ENCODE measurements at places on chromosomes 2 and 18.
A peak's percentile ranks its signal among the peaks of the same experiment; 100 is the strongest.

GRCh38 chr2:230972046-230972445, 23.9 kb upstream of the SPATA3 start:
- DNase-seq: no peak

DNA sequence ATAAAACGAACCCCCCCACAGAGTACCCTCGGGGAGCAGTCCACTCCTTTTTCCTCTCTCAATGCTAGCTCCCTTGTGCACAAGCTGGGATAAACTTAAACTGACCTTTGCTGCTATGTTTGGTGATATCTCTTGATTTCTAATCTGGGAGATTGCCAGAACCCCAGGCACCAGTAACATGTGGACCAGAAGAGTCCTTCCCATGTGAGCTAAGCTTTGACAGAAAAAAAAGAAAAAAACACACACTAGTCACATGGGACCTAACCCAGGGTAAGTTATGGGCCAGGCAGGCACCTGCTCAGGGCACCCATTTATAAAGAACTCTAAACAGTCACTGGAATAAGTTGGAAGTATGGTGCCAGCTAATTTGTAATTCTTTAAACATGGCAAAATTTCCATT, 242.6 kb downstream of the EN1 start:
- DNase-seq: no peak

DNA sequence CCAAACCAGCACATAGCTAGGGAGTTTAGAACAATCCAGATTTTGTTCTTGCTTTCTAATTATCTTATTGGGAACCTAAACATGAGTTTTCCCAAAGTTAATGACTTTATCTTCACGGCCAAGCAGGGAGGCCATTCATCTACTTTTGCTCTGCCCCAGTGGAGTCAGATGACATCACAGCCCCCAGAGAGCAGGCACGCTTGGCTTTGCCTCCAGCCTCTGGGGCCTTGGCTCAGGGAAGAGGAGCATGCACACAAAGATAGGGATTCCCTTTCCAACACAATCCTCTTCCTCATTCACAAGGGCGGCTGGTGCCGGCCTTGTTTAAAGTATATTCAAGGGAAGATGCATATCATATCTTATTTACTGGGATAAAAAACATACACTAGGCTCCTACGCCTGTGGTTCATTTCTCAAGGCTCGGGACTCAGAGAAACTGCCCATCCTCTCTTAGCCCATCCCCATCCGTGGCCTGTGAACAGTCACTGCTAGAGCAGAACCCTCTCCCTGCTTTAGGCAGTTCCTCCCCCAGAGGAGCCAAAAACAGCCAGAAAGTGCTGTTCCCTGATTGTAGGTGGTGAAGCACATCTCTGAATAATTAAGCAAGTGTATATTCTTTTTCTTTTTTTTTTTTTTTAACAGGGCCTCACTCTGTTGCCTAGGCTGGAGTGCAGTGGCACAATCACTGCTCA, 21.2 kb downstream of the TGFA start:
- no peak for DNase-seq

- DNase-seq: no peak
Measured at GRCh38 chr2:72931280-72931910, 14.1 kb downstream of the EMX1 start.

DNA sequence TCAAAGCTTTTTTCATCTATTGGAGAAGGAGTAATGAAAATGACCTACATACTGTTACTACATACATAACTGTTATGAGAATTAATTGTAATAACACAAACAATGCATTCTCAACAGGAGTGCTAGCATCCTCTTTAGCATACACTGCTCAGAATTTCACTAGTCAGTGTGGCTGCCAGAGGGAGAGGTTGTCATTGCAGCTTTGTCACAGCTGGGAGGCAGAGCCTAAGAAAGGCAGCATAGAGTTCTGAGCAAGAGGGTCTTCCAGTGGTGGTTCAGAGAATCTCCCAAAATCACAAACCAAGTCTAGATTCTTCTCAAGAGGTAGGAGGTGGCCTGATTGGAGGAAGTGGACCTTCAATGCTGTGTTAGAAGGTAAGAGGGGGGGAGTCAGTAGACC, 286.7 kb upstream of the CYRIA start:
- no peak for DNase-seq

GRCh38 chr2:69007603-69008002, 5.4 kb upstream of the ANTXR1 start:
- no peak for DNase-seq

DNA sequence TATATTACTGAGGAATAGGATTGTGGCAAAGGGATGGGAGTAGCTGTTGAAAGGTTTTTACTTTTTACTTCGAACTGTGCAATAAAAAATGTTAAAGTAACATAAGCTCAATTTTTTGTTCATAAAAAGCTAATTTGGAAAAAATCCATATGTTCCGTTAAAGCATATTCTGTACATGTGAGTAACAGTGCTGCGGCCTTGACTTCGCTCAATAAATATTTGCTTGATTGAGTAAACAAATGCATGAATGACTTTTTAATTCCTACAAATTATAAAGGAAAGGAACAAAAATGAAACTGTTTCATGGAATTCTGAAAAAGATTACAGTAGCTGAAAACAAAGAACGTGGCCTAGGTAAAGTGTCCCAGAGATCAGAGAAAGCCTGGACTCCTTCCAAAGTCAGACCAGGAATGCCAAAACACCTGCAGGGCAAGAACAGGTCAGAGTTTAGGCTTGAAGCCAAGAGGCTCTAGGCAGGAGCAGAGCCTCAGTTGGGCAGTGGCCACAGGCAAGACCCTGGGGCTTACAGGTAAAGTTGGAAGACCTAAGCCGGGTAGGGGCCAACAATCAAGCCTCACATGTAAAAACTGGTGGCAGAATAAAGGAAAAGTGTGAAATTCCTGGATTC, 44.3 kb upstream of the FIGN start:
- no peak for DNase-seq

GRCh38 chr18:37332628-37333420, 232.8 kb downstream of the CELF4 start:
- no peak for DNase-seq

GRCh38 chr2:177625744-177626650, 233.4 kb downstream of the AGPS start:
- no peak for DNase-seq

DNA sequence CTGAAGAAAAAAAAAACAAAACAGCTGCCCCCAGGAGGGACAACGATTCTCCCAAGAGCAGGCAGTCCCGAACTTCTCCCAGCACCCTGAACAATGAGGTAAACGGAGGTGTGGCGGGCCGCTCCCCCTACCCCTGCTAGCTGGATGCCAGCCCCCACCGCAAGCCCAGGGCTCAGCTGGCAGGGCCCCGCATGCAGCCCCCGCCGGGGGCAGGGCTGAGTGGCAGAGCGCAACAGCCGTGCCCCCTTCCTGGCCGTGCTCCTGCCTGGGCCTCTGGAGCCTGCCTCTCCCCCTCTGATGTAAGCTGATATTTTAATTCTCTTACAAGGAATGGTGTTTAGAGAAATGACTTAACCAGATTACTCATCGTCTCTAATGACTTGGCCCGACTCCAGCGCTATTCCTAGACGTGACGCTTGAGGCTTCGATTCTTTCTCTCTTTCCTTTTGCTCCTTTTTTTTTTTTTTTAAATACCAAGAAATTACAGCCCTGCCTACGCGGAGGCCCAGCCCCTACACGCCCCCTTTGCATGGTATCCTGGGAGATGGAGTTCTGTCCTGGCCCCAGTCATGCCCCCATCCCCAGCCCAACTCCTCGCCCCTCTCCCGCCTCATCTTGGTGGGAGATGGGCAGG, 4.6 kb upstream of the ARID5A start:
- DNase-seq: peak; percentile 99

- DNase-seq: peak; percentile 14
Measured at GRCh38 chr2:67733517-67733916, 329.3 kb downstream of the C1D start.

DNA sequence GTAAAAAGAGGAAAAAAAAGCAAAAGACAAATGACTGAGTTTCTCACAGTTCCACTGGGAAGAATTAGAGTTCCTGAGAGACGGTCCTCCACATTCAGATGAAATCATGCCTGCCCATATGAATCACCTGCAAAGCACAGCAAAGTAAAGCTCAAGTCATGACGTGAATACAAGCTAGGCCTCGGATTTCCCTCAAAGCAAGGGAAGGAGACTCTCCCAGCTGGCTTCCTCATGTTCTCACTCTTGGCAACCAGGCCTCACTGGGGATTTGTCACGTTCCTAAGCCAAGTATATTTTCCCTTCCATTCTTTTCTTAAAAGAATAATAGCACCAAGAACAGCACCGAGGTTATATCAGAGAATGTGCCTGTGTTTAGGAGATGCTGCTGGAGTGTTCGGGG, 47.0 kb downstream of the CYP27C1 start:
- peak; percentile 75 for DNase-seq

DNA sequence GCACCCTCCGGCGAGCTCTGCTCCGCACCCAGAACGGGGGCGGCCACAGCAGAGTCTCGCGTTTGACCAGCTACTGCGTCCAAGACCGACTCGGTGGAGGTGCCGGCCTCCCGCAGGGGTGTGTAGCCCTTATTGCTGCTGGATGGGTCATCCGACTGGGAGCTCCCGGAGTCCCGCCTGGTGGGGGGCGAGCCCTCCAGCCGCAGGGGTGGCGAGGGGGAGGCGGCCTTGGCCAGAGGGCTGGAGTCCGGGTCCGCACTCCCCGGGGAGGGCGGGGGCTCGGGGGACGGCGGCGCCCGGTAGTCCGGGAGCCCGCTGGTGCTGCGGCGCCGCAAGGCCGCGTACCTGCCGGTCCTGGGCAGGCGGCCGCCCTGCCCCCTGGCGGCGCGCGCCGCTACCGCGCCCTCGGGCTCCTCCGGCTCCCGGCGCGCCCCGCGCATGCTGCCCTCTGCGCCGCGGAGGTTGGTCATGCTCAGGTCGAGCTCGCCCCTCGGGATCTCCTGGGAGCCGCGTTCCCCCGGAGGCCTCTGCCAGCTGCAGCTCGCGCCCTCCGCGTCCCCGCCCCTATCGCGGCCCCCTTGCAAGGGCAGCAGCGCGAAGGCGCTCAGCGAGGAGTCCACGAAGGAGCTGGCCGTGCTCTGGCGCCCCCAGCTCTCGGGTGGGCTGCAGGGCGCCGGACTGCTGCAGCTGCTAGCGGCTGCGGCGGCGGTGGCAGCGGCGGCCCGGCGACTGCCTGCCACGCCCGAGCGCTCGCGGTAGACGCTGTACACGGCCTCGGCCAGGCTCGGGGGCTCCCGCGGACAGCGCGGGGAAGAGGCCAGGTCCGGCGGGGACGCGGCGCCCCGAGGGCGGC, 4.8 kb downstream of the TMEM200C start:
- DNase-seq: no peak

DNA sequence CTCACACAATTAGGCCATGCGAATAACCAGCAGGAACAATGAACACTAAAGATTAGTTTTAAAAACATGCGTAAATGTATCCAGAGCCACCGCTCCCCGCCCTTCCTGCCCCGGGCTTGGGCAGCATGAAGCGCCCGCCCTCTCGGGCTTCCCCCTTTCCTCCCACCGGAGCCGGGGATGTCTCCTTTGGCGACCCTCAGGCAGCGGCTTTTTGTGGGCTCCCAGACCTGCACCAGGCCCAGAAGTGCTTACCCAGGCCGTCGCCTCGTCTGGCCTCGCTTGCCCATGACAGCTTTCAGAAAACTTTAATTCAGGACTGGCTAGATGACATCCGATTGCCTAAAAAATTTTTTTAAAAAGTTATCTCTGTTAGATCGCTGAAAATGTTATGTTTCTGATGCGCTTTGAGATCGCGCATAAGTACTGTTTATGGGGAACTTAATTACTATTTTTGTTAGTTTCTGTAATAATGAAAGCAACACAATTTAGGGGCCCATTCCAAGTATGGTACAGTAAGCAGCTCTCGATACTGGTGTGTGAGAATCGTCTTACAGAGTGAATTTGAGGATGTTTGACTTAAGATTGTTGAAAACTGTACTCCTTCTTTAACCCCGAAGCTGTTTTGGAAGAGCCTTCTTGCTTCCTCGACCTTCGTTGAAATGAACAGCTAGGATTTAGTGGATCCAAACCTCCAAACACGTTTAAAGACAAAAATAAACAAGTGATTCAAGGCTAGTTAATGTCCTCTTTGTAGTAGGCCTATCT, 1.1 kb downstream of the MAP3K20 start:
- no peak for DNase-seq

DNA sequence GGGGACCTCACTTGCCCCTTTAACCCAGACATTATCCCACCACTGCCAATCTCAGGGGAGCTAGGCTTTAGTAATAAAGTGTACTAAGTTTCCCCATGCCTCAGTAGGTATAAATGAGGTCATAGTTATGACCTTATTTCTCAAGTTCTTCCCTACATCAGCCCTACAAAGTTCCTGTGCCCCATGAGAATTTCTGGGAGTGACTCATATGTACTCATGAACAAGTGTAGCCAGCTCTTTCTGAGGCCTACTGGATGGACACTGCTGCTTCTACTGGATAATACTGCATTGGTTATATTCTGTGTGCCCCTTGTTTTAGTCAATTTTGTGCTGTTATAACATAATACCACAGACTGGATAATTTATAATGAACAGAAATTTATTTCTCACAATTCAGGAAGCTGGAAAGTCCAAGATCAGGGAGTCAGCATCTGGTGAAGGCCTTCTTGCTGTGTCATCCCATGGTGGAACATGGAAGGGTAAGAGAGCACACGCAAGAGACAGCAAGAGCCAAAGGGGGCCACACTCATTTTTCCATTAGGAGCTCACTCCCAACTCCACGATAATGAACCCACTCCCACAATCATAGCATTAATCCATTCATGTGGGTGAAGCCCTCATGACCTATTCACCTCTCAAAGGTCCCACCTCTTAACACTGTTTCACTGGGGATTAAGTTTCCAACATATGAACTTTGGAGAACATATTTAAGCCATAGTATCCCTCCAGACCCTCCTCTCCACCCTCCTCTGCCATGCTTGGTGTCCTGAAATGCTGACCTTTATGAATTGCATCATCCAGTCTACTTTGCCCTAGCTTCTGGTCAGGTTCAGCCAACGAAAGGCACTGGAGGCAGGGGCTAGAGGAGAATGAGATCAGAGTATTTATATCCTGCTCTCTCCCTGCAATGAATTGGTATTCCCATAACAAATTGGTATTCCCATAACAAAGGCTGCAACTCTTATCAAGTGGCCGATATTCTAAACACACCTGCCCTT, 25.4 kb upstream of the ST3GAL5 start:
- DNase-seq: peak; percentile 80

DNA sequence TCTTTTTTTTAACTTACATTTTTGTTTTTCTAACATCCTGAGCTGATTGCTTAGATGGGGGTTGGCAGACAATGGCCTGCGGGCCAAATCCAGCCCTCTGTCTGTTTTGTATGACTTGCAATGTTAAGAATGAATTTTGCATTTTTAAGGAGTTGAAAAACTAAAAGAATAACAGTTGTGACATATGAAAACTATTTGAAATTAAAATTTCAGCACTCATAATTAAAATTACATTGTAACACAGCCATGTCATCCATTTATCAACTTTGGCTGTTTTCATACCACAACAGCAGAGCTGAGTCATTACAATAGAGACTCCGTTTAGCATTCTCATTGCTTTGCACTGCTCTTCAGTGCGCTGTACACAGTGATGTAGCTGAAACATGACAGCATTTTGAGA, 94.1 kb upstream of the MC4R start:
- DNase-seq: no peak

- no peak for DNase-seq
Measured at GRCh38 chr2:12064153-12064552, 317.7 kb downstream of the LPIN1 start.
